ENCODE measurements at places on chromosomes 13 and 19. TPM values are rescaled to one million over a fixed set of nuclear protein-coding genes. Genes with fewer than 3 reads are reported as not detected.

- no peak overlapping the region for H3K27ac ChIP-seq
- no peak for DNase-seq
- no peak overlapping the region for H3K4me3 ChIP-seq
These were observed 55.9 kb downstream of the RASA3 start for GRCh38 chr13:114076329-114077090.

DNA sequence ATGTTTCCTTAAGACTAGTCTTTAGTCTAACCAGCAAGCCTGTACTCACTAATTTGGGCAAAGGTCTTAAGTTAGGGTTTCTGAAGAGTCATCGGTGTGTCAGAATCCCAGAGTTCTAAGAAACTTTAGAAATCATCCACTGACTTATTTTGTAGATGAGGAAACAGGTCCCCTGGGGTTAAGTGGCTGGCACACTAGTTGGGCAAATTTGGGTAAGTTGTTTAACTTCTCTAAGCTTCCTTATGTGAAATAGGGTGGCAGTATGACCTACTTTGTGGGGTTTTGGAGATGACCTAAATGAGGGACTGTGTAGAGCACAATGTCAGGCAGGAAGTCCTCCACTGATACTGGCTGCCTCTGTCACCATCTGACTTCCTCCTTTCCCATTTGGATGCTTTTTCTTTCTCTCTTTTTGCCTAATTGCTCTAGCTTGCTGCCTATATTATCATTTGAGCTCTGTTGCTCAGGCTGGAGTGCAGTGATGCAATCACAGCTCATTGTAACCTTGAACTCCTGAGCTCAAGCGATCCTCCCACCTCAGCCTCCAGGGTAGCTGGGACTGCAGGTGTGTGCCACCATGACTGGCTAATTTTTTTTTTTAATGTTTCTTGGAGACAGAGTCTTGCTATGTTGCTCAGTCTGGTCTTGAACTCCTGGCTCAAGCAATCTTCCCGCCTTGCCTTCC, 2.3 kb downstream of the ADGRE3 start:
- no peak overlapping the region for H3K4me3 ChIP-seq
- H3K27ac ChIP-seq: no peak overlapping the region
- H3K27me3 ChIP-seq: peaks cover 38% of the 10 kb centered on the region
- no peaks in the 10 kb centered on the region for H3K4me1 ChIP-seq

GRCh38 chr19:28377077-28377476, 835.9 kb downstream of the UQCRFS1 start:
- H3K4me3 ChIP-seq: no peak overlapping the region
- no peaks in the 10 kb centered on the region for H3K36me3 ChIP-seq
- no peak overlapping the region for H3K27ac ChIP-seq
- no peaks in the 10 kb centered on the region for H3K27me3 ChIP-seq

- H3K4me3 ChIP-seq: no peak overlapping the region
- H3K4me1 ChIP-seq: no peaks in the 10 kb centered on the region
- no peak overlapping the region for H3K27ac ChIP-seq
These were observed 41.6 kb upstream of the CHST8 start for GRCh38 chr19:33580026-33580644.

- no peak for DNase-seq
- H3K36me3 ChIP-seq: no peaks in the 10 kb centered on the region
- H3K27me3 ChIP-seq: no peaks in the 10 kb centered on the region
- no peaks in the 10 kb centered on the region for H3K4me1 ChIP-seq
These were observed 1007.2 kb downstream of the PCDH9 start for GRCh38 chr13:66222926-66223325.

- H3K36me3 ChIP-seq: no peaks in the 10 kb centered on the region
- H3K4me1 ChIP-seq: no peaks in the 10 kb centered on the region
- no peaks in the 10 kb centered on the region for H3K27me3 ChIP-seq
- no peak overlapping the region for H3K27ac ChIP-seq
- H3K4me3 ChIP-seq: no peak overlapping the region
These were observed 490.0 kb upstream of the ATXN8OS start for GRCh38 chr13:69617587-69617986.

DNA sequence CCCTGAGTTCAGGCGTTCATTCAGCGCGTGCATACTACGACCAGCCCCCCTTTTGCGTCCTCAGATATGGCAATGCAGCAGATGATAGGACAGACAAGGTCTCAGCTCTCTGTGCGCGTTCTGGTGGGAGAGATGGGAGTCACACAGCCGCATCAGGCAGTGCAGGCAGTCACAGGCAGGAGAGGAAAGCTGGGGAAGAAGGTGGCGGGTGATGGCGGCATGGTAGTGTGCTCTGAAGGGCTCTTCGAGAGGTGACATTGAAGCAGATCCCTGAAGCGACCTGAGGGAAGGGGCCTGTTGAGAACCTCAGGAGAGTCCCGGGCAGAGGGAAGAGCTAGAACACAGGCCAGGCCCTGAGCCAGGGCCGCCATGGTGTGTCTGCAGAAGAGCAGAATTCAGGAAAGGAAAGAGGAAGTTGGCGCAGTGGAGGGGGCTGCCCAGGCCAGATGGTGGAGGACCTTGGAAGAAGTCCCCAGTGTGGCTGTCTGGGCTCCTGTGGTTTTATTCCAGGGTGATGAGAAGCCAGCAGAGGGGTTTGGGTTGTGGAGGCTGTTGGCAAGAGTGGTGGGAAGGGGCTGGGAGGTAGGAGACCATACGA, 3.5 kb downstream of the USF2 start:
- no peaks in the 10 kb centered on the region for H3K27me3 ChIP-seq
- peaks cover 35% of the 10 kb centered on the region for H3K36me3 ChIP-seq
- no peak for DNase-seq
- no peak overlapping the region for H3K4me3 ChIP-seq

GRCh38 chr19:533364-534058, 2.0 kb downstream of the CDC34 start:
- H3K4me1 ChIP-seq: peaks cover 44% of the 10 kb centered on the region
- H3K4me3 ChIP-seq: peak overlapping the region; percentile 95
- H3K36me3 ChIP-seq: peaks cover 34% of the 10 kb centered on the region

DNA sequence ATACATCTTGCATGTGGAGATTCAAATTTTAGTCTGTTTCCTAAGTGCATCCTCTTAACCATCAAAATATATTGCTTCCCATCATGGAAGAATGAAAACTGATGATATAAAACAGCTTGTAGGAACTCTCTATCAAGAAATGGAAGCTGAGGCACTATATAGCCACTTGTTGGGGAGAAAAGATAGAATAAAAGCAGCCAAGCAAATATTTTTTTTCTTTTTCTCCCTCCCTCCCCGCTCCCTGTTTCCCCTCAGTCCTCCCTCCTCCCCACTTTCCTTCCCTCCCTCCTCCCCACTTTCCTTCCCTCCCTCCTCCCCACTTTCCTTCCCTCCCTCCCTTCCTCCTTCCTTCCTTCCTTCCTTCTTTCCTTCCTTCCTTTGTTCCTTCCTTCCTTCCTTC, 413.8 kb downstream of the GPC6 start:
- H3K27ac ChIP-seq: no peak overlapping the region
- H3K27me3 ChIP-seq: no peaks in the 10 kb centered on the region
- H3K4me3 ChIP-seq: no peak overlapping the region
- H3K36me3 ChIP-seq: no peaks in the 10 kb centered on the region
- H3K4me1 ChIP-seq: no peaks in the 10 kb centered on the region

- peaks cover 22% of the 10 kb centered on the region for H3K4me1 ChIP-seq
- H3K27me3 ChIP-seq: peaks cover 15% of the 10 kb centered on the region
- no peak overlapping the region for H3K4me3 ChIP-seq
- H3K27ac ChIP-seq: no peak overlapping the region
- H3K36me3 ChIP-seq: no peaks in the 10 kb centered on the region
These were observed 1.9 kb downstream of the EFNA2 start for GRCh38 chr19:1287354-1288225.

GRCh38 chr13:69450245-69450644, 657.4 kb upstream of the ATXN8OS start:
- H3K4me3 ChIP-seq: no peak overlapping the region
- H3K27ac ChIP-seq: no peak overlapping the region
- DNase-seq: no peak

GRCh38 chr19:28027116-28027515, 1185.8 kb downstream of the UQCRFS1 start:
- H3K27me3 ChIP-seq: no peaks in the 10 kb centered on the region
- no peak for DNase-seq
- no peak overlapping the region for H3K4me3 ChIP-seq
- H3K4me1 ChIP-seq: no peaks in the 10 kb centered on the region
- no peak overlapping the region for H3K27ac ChIP-seq
- no peaks in the 10 kb centered on the region for H3K36me3 ChIP-seq

DNA sequence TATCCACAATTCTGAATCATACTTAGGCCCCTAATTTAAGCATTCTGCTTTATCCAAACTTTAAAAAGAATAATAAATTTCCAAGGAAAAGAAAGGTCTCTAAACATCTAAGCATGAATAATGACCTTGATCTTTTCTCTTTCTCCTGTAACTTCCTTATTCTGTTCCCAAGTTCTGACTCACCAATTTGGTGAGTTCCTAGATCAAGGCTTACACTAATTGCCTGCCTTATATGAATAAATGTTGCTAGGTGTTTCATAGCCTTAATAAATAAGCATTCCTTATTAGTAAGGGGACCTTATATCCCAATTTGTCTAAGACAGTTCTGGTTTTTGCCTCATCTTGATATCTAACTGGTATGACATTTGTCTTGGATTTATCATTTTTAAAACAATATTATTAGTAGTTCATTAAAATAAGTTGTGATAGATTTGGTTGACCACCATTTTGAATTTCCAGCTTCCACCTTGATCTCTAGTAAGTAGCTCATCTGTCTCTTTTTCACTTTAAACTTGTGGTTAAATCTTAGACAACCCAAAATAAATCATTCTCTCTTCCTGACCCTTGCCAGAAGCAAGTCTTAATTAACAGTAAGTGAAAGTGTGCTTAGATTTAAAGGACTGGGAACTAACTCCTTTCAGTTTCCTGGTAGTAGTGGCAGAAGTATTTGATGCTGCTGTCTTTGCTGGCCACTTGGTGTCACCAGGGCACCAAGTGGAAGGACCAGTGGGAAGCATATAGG, 121.2 kb upstream of the MLNR start:
- no peaks in the 10 kb centered on the region for H3K27me3 ChIP-seq
- H3K4me3 ChIP-seq: no peak overlapping the region
- peaks cover 6% of the 10 kb centered on the region for H3K4me1 ChIP-seq
- H3K36me3 ChIP-seq: no peaks in the 10 kb centered on the region
- no peak overlapping the region for H3K27ac ChIP-seq

LILRA1 gene
- total RNA-seq: 0.57 TPM

TIMM29 gene
- total RNA-seq: 23.6 TPM

ZNF649 gene
- total RNA-seq: 6.1 TPM

GGN gene
- not detected for total RNA-seq

SULT2B1 gene
- total RNA-seq: 212 TPM

FGF9 gene
- total RNA-seq: not detected

TBXA2R gene
- total RNA-seq: 1.3 TPM

Measured in esophagus squamous epithelium (tissue), 5 donors.